ENCODE measurements at places on chromosomes 3 and 15. TPM values are rescaled to one million over a fixed set of nuclear protein-coding genes. Genes with fewer than 3 reads are reported as not detected.

Gene PLA1A
- 0.13 TPM for total RNA-seq

Gene TERB2
- not detected for total RNA-seq

Gene CACNA2D3
- total RNA-seq: not detected

Gene TUSC7
- not detected for total RNA-seq

Gene LRRC58
- total RNA-seq: 41.9 TPM

Gene MYLK
- 41.6 TPM for total RNA-seq

Gene RGMA
- not detected for total RNA-seq

Gene STRIT1
- not detected for total RNA-seq

Gene SCAANT1
- not detected for total RNA-seq

Gene TERC
- total RNA-seq: 117 TPM

Gene SEMA3G
- 9.8 TPM for total RNA-seq

Gene SPSB4
- total RNA-seq: under 0.01 TPM

Gene FANCD2OS
- not detected for total RNA-seq

Gene PIK3CB
- total RNA-seq: 37.0 TPM

Gene RYR3
- total RNA-seq: under 0.01 TPM

Gene NR2E3
- 0.27 TPM for total RNA-seq

Gene CLDN16
- not detected for total RNA-seq

Gene TRIM59
- 40.6 TPM for total RNA-seq

Gene IRAK2
- 22.1 TPM for total RNA-seq

Gene WNT5A
- 0.27 TPM for total RNA-seq

Gene OPA1
- total RNA-seq: 137 TPM

Gene SLC9C1
- total RNA-seq: 0.57 TPM

Gene ELL3
- 2.0 TPM for total RNA-seq

Gene GUCA1C
- total RNA-seq: not detected

Gene OIP5
- total RNA-seq: 16.9 TPM

Gene CASR
- total RNA-seq: not detected

Gene RTF1
- total RNA-seq: 49.3 TPM

Gene GPR62
- total RNA-seq: not detected

Gene MESP1
- total RNA-seq: 0.36 TPM

Gene MASP1
- total RNA-seq: 0.27 TPM

Gene LINGO1
- total RNA-seq: not detected

Gene LMAN1L
- total RNA-seq: under 0.01 TPM

Gene BCL2A1
- total RNA-seq: 1.9 TPM

Gene ZNF774
- 5.3 TPM for total RNA-seq

Gene TRA2B
- total RNA-seq: 307 TPM

Gene UBA5
- 49.1 TPM for total RNA-seq

Gene CCR1
- not detected for total RNA-seq

Gene SPCS1
- 90.3 TPM for total RNA-seq

Gene HRG
- total RNA-seq: not detected

Gene CTXN2
- not detected for total RNA-seq

Gene SEMA5B
- not detected for total RNA-seq

Gene LRRC3B
- total RNA-seq: not detected

Gene ATRIP
- total RNA-seq: 13.1 TPM

Gene RASGRP1
- 0.13 TPM for total RNA-seq

Gene DLEC1
- total RNA-seq: 0.14 TPM

Gene GP5
- 0.14 TPM for total RNA-seq

Gene BCHE
- total RNA-seq: 0.13 TPM

Gene VIPR1
- 3.2 TPM for total RNA-seq

Gene CCDC39
- 0.14 TPM for total RNA-seq

Gene ST3GAL6
- 36.7 TPM for total RNA-seq

Gene PML
- 65.4 TPM for total RNA-seq

Gene DNASE1L3
- total RNA-seq: not detected

Gene ZBTB20
- 21.8 TPM for total RNA-seq

Gene EIF4E3
- 5.7 TPM for total RNA-seq

Gene ATP8B4
- not detected for total RNA-seq

Gene GALNT15
- total RNA-seq: 5.7 TPM

Gene C3orf49
- total RNA-seq: not detected

Gene SKOR1
- total RNA-seq: 0.07 TPM

Gene ALDH1A3
- 30.6 TPM for total RNA-seq

All from thoracic aorta endothelial cell (primary cell).